ENCODE measurements at places on chromosomes 7 and 10.

DNA sequence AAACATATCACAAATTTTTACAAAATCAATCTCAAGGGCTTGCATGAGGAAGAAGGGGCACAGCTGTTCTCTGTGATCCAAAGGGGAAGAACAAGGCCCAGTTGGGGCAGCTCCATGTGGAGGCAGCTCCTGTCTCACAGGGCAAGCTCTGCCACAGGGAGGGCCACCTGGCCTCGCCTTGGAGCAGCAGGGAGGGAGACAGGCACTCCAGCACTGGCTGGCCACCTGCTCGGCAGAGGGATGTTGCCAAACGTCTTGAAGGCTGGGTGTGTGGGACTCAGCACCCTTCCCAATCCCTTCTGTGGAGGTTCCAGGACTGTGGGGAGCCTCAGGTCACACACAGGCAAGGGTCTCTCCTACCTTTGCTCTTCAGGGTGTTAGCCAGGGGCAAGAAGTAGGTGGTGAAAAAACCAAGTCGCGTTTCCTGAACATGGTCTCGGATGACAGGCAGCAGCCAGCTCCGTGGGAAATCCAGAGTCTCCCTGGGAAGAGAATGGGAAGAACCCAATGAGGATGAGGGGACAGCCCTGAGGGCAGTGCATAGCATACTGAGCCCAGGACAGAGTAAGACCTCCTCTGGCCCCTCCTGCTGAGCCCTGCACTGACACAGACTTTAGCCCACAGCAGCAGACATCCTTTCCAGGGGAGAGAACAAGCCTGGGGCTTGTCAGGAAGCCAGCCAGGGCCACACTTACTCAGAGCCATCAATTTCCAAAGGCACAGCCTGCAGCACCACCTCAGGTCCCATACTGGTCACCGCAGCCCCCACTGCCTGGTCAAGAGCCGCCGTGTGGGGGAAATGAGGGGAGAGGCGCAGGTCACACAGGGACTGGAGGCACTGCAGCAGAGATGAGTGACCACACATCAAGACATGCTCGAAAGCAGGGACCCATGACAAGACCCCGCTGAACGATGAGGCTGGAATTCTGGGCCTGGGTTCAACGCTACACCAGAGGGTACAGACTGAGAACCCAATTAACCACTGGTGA lies 21.9 kb downstream of the RRP12 start:
- no peak for DNase-seq

- DNase-seq = peak; percentile 28
Measured at GRCh38 chr10:5413012-5413938, 918 bp downstream of the NET1 start.

DNA sequence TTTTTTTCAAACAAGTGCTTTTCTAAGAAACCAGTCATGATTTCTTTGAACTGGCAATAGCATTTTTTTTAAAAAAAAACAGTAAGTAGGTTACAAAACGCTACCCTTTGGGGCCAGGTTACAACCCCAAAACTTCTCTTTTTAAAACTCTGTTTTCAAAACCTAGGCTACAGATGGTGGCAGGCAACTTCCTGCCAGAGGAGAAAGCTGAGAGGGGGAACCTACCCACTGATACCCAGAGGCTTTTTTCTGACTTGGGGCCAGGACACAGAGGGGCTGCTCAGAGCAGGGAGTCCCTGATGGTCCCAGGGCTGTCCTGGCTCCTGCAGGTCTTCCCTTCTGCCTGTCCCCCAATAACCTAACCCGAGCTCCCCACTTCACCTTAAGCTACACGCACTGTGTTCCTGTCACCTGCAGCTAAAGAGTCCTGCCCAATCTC lies 6.9 kb downstream of the STN1 start:
- peak; percentile 95 for DNase-seq

DNA sequence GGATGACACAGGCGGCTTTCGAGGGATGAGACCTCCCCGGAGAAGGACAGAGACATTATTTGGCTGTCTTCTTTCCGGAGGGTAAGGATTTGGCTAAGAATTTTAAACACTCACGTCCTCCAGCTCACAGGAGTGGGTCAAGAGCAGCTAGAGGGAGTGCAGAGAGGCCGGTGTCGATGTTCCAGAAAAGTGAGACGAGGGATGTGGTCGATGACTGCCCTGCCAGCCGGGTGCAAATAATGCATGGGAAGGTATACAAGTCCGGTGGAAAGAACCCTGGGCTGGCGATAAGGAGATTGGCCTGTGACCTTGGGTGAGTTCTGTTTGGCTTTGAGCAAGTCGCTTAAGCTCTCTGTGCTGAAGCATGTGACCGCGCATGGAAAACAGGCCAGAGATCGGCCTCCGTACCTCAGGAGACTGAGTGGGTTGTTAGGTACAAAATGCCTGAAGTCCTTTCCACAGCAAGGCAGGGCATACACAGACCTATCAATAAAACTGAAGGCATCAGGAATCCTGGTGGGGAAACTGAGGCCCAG lies 149.1 kb downstream of the UBE2H start:
- no peak for DNase-seq

DNA sequence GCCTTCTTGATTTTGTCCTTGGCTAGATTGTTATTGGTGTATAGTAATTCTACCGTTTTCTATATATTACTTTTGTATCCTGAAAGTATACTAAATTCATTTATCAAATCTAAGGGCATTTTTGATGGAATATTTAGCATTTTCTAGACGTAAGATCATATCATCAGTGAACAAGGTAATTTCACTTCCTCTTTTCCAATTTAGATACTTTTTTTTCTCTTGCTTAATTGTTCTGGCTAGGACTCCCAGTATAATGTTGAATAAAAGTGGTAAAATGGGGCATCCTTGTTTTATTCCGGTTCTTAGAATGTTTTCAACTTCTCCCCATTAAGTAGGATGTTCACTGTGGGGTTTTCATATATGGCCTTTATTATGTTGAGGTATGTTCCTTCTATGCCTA lies 260.7 kb downstream of the POLR1F start:
- DNase-seq = no peak

DNA sequence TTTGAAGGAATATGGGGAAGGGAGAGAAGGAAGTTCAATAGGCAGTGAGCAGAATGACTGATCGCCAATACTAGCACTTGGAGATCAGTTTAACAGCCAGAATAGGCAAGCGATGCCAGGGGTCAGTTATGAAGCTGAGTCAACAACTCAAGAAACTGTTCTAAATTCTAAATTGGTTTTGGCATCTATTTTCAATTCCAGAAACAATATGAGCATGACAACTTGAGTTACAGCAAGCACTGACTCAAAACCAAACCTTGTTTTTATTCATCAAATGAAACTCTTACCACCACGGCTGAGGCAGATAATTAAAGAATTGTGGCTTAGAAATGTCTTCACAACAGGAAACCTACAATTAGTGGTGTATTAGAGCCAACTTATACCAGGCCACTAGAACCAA lies 180.5 kb upstream of the ASAH2 start:
- DNase-seq = no peak

GRCh38 chr7:107860981-107861652 lies 29.9 kb upstream of the DLD start:
- DNase-seq = no peak

- no peak for DNase-seq
Measured at GRCh38 chr10:24320373-24320772, 111.4 kb downstream of the KIAA1217 start.

- no peak for DNase-seq
Measured at GRCh38 chr10:16886031-16886430, 68.8 kb upstream of the RSU1 start.

DNA sequence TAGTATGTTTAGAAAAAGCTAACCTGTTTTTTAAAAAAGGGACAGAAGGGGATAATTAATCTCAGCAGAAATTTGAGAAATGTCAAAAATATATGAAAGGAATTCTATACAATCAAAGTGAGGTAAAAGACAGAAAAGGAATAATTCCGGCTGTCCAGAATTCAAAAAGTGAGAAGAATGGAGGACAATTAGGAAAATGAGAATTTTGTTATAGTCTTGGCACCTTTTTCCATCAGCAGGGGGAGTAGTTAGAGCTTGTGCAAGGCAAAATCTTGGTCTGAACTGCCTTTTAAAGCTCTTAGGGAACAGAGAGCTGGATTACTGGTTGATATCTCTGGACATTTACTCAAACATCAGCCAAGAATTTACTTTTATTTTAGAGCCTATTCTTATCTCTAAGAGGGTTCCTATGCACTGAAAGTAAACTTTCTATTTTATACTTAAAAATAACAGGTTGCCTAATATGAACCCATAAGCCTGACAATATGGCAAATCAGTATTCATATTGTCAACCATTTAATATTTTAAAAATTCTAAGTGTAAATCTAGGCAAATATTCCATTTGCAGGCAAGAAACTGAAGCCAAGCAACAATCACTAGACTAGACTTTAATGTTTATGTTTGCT lies 185.6 kb downstream of the ANK3 start:
- DNase-seq = peak; percentile 17

- no peak for DNase-seq
Measured at GRCh38 chr10:36021096-36021495, 379.0 kb upstream of the FZD8 start.

GRCh38 chr7:71721742-71722141 lies 589.8 kb downstream of the GALNT17 start:
- DNase-seq = no peak

DNA sequence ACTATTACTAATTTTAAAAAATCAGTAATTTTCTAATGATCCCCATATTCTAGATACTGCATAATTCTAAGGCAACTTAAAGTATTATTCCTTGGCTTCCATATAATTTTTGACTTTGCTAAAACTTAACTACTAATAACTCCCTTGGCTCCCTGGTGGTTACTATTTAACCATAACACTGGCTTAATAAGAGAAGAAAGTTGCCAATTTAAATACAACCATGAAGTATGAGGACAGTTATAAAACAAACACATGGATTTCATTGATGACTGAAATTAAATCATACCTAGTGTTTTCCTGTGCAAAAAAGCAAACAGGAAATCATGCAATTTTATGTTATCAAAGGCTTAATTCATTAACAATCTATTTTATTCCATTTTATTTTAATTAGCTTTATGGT lies 1073.9 kb downstream of the GRM8 start:
- DNase-seq = no peak

GRCh38 chr10:88786032-88786770 lies 16.3 kb upstream of the LIPM start:
- no peak for DNase-seq

DNA sequence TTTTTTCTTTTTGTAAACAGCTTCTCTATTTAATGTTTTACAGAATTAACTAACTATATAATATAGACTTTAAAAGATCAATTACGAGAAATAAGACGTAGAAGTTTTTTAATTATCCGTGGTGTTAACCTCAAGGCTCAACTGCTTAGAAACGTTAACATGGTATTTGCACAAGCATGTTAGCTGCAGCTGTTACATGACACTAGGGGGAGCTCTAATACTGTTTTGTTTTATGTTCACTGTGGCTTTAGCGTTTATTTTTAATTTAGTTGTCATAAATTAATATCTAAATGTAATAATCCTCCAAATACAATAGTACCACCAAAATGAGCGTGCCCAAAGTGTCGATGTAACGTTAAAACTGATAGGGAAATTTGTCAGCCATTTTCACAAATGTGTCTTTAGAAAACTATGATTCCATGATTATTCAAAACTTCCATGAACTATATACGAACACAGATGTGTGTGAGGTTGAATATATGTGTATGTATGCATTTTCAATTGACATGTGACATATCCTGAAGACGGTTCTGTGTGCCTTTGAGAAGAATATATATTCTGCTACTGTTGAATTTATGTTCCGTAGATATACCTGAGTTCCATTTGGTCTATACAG lies 828.8 kb upstream of the MBL2 start:
- DNase-seq = peak; percentile 48

- DNase-seq = no peak
Measured at GRCh38 chr7:1564603-1565022, 5.2 kb downstream of the PSMG3 start.

DNA sequence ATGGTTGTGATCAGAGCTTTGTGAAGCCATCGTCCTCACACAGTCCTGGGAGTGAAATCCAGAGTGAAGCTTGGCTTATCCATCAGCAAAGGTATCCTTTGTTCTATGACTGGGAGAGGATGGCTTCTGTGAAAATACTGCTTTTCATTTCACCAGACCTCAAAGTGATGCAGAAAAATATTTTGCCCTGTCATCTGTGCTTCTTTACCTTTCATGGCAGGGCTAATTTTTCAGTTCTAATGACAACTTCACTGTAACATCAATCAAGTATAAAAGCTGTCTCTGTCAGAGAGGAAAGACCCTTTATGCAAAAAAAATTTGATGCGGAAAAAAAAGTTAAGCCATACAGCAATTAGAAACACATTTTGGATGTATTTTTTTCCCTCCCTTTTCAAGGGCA lies 468.1 kb upstream of the ADARB2 start:
- no peak for DNase-seq

GRCh38 chr7:157358753-157359096 lies 21.9 kb downstream of the DNAJB6 start:
- DNase-seq = no peak

DNA sequence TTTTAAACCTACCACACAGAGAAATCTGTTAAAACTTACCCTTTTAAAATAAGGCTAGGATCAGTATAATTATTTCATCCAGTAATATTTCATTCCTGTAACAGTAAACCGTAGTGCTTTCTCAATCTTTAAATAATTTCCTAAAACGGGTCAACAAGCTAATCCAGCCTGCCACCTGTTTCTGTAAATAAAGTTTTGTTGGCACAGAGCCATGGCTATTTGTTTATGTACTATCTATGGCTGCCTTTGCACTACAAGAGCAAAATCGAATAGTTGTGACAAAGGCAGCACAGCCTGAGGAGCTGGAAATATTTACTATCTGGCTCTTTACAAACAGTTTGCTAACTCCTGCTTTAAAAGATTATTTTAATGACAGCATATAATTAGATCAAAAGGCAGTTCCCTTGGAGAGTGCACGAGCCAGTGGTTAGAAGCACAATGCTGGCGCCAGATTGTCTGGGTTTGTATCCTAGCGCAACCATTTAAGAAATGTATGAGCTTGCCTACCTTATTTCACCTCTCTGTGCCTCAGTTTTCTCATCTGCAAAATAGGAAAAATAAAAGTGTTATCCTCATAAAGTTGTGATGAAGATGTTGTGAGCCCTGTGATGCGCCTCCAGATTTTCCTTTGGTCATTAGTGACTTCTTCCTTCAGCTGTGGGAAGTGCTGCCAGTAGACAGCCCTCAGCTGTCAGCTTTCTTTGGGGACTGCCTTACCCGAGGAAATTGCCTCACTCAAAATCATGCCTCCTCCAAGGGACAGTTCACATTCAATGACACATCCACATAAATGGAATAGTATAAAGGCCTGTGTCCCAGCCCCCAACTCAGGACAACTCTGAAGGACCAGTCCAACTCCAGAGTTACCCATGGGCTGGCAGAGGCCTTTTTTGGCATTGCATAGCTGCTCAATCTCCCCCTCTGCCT lies 11.8 kb upstream of the MIOS start:
- no peak for DNase-seq

- peak; percentile 2 for DNase-seq
Measured at GRCh38 chr7:117645481-117646165, 165.8 kb downstream of the CFTR start.
